ENCODE measurements at places on chromosomes 13 and 19.

DNA sequence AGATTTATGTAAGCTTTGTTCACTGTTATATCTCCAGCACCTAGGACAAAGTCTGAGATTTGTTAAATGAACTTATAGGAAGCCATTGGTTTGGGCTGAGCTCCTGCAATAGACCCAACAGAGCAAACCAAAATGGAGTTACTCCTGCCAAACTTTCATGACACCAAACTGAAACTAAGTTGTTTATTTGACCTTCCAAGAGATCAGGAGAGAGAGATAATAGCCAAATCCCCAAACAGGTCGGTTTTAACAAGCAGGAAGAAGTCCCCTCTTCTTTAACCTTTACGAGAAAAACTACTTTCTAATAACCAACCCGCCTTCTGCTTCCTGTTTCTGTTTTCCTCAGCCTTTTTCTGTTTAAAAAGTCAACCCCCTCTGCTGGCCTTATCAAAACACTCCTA lies 54.9 kb upstream of the ATP12A start:
- DNase-seq: no peak

- DNase-seq: peak; percentile 98
Measured at GRCh38 chr19:28874742-28875141, 338.2 kb downstream of the UQCRFS1 start.

GRCh38 chr13:76439546-76439945 lies 446.7 kb downstream of the KCTD12 start:
- DNase-seq: no peak

- no peak for DNase-seq
Measured at GRCh38 chr19:31177246-31177645, 172.0 kb downstream of the TSHZ3 start.

Measured in NCI-H345 (cell line).